HuH-7.5 (cell line): ENCODE measurements at places on chromosomes 11 and 22.

DNA sequence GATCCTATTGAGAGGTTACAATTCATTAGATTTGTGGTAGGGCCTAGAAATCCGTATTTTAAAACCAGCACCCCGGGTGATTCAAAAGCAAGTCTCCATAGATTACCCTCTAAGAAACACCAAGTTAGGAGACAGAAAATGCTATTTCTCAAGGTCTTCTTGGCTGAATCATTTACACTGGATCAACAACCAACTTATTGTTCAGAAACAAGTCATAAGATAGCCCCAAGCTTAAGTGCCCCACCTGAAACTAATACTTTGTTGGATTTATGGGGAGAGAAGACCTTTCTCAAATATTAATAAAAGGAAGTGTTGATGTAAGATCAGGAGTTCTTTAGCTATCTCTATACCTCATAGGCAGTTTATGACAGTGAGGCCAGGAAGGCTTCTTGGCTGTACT, 345.2 kb downstream of the LARGE1 start:
- no peak for DNase-seq

GRCh38 chr22:46067159-46068111, 82.9 kb upstream of the PPARA start:
- DNase-seq, result no peak

DNA sequence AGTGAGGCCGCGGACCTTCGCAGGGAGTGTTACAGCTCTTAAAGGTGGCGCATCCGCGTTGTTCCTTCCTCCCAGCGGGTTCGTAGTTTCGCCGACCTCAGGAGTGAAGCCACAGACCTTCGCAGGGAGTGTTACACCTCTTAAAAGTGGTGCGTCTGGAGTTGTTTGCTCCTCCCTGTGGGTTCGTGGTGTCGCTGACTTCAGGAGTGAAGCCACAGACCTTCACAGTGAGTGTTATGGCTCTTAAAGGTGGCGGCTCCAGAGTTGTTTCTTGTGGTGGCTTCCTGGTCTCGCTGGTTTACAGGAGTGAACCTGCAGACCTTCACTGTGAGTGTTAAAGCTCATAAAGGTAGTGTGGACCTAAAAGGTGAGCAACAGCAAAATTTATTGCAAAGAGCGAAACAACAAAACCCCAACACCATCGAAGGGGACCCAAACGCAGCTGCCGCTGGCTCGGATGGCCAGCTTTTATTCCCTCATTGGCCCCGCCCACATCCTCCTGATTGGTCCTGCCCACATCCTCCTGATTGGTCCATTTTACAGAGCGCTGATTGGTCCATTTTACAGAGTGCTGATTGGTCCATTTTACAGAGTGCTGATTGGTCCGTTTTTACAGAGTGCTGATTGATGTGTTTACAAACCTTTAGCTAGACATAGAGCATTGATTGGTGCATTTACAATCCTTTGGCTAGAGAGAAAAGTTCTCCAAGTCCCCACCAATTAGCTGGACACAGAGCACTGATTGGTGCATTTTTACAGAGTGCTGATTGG, 1.2 kb upstream of the TMEM45B start:
- DNase-seq, result no peak

DNA sequence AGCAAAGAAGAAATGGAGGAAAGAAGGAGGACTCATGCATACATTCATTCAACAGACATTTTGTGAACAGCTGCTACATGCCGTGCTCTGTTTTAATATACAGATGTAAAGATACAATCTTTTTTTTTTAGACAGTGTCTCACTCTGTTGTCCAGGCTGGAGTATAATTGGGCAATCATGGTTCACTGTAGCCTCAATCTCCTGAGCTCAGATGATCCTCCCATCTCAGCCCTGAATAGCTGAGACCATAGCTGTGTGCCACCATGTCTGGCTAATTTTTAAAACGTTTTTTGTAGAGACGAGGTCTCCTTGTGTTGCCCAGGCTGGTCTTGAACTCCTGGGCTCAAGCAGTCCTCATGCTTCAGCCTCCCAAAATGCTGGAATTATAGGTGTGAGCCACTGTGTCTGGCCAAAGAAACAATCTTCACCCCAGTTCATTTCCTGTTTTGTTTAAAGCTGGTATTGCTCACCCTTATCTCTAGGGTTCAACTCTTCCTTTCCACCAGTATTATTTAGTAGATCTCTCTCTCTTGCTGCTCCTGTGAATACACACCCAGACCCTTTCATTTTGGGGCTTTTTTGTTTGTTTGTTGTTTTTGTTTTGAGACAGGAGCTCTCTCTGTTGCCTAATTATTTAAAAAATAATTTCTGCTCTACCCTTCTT, 69.8 kb downstream of the RNF169 start:
- DNase-seq, result no peak

DNA sequence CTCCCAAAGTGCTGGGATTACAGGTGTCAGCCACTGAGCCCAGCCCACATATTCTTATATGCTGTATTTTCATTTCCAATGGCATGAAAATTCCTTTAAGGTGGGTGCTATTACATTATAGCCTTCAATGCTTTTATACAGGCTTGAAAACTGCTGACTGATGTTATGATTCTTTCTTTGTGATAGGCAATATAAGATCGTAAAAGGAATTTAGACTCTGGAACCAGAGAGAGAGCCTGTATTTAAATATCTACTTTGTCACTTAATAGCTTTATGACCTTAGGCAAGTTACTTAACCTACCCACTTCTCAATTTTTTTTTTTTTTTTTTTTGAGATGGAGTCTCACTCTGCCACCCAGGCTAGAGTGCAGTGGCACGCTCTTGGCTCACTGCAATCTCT, 26.2 kb downstream of the AGBL2 start:
- DNase-seq, result no peak

DNA sequence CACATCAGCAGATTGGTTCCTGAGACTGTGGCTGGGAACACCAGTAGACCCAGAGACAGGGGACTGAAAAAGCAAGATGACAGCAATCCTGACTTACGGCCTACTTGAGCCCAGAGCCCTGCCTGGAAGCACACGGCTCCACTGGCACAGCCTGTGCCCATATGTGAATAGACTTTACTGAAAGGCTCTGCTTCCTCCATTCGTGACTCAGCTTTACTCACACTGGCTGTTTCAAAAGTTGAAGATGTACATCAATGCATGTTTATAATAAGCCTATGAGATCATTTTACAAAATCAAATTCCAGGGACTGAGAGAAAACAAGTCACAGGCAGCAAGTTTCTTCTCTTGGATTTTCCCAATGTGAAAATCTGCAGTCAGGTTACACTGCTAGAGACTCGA, 134.6 kb upstream of the TEAD1 start:
- no peak for DNase-seq

DNA sequence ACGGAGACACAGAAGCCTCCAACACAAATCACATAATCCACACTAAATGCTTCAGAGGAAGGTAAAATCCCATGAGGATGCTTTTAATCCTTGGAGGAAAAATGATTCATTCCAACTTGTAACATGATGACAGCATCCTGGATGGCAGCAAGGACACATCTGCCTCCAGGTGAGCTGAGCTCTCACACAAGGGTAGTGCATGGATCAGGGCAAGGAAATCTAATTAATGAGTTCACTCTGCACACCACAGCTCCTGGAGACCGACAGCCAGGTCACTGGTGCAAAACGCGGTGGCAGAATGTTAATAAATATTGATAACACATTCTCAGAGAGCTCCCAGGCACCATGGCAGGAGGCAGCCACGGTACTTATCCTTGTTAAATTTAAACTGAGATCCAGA, 40.3 kb upstream of the CYP2D6 start:
- DNase-seq, result no peak

- no peak for DNase-seq
Measured at GRCh38 chr22:21981874-21982273, 713 bp downstream of the TOP3B start.

DNA sequence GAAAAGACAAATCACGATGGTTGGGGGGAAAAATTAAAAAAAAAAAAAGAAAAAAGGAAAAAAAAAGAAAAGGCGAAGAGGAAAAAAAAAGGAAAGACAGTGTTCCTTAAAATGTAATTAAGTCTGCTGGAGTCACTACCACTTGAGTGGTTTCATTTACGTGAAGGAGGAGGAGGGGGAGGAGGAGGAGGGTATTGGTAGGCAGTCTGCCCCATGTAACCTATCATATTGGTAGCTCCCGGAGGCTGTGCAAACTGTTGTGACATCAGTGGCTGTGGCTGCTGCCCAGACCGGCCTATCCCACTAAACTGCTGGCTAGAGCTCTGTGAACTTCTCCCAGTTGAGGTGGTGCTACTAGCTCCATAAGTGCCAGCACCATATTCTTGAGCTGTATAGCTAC, 17.9 kb downstream of the KDELR3 start:
- DNase-seq, result no peak
